ENCODE measurements at places on chromosomes 4 and X.

GRCh38 chr4:37470245-37470644 is 215.9 kb downstream of the RELL1 start:
- no peak for DNase-seq

GRCh38 chr4:68858039-68858438 is 42.2 kb downstream of the UGT2B10 start:
- no peak for DNase-seq

GRCh38 chr4:41396214-41396613 is 139.5 kb downstream of the UCHL1 start:
- DNase-seq: no peak

DNA sequence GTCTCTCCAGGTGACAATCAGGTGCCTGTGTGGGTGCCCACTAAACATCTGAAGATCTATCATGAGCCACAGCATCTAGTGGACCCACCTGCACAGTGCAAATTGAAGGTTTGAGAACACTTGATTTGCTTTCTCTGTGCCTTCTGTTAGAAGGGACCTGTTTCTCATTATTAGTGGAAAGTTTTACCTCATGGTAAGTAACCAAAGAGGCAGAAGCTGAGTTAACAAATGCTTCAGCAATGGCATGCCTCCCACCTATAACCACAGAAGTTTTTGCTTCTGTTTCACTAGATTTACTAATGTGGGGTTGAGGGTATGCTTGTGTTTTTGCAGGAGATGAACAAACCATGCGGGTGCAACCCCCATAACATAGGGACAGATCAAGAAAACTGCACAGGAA is 297.4 kb upstream of the DKK2 start:
- no peak for DNase-seq

DNA sequence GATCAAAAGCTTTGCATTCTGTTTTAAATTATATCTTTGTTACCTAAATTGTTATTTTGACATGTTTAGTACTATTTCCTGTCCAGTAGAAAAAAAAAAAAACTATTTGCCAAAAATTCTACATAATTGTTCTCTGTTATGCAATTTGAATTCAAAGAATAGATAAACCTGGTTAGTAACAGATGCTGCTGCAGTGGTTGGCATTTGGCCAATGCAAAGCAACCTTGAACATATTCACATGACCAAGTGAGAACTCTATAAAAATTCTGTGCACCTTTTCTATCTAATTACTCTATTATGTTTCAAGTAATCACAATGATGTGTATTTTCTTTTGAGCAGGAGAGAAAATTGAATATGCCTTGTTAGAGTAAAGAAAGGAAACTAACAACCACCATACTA is 1473.4 kb downstream of the RPA4 start:
- no peak for DNase-seq

DNA sequence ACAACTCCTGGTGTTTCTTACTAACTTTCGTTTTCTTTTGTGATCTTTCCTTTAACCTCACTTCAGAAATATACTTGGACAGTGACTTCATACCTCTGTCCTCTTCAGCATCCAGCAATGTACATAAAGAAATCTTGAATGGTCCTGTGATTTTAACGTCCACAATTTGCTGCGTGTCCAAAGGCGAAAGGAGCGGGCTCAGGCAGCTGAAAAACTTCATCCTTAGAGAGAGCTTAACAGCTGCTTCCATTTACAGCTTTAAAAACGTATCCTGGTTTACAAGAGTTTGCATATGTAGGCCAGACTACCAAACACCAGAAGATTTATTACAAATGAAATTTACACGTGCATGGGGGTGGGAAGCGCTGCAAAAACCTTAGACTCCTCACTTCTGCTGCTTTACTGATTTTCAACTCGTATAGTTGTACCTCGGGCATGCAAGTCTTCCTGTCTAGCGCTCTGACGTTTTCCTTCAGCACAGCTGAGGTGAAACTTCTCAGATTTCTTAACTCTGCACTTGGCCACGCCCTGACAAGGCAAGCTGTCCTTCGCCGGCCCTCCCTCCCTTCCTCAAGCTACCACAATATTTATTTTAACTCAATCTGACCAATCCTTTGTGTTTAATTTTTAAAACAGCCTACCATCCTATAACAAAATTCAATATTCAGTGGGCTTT is 406.4 kb downstream of the FAM47A start:
- no peak for DNase-seq

DNA sequence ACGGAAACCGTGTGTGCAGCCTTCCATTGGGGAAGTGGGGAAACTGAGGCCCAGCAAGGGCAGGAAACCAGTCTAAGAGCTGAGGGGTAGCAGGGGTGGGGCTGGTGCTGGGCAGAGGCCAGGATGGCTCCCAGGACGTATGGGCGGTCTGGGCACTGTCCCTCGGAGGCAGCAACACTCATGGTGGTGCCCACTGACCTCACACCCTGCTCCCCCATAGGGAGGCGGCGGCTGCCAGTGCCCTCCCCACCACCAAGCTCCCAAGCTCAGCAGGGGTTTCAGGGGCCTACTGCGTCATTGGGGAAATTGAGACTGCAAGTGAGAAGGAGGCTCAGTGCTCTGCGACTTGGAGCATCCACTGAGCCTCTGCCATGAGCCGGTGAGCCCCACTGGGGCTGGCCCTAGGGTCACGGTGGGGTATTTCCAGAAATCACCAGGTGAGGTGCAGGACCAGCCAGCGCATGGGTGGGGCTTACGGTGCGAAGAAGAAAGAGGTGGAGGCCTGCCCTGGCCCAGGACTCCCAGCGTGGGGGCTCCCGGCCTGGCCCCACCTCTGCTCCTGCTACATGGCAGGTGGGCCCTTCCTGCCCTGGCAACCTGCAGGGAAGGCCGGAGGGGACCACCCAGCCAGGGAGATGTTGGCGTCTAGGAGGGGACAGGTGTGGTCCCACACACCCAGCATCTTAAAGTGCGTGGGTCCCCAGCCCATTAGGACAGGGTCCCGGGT is 915 bp downstream of the MSANTD1 start:
- DNase-seq: no peak

GRCh38 chr4:150010525-150011126 is 67.6 kb upstream of the DCLK2 start:
- DNase-seq: no peak

- DNase-seq: no peak
Observed at GRCh38 chr4:38668203-38668971, 4.4 kb downstream of the KLF3 start.

GRCh38 chr4:185066179-185066578 is 47.9 kb downstream of the HELT start:
- no peak for DNase-seq

DNA sequence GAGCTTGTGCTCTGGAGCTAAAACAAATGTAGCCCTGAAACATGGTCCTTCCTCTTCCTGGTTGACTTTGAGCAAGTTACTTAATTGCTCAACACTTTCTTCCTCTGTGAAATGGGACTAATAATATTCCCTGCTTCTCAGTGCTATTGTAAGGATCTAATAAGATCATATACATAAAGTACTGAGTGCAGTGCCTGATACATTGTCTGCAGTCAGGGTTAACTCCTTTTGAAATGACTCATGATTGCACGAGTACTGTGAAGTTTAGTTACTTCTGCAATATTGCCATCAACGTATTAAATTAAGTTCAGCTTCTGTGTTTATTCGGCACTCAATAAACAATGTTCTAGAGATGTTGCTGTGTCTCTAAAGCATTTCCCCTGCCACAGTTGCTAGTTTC is 91.8 kb upstream of the HPRT1 start:
- DNase-seq: no peak

GRCh38 chrX:132532097-132532496 is 43.3 kb upstream of the MBNL3 start:
- no peak for DNase-seq

Data from CD4-positive, alpha-beta T cell treated with Interleukin-17A for 1 hour (primary cell).